Activated CD8-positive, alpha-beta memory T cell treated with anti-CD3 and anti-CD28 coated beads, Interleukin-2, amount 50 U/mL, for 4 hours (primary cell): ENCODE measurements at places on chromosomes 16 and 17.

- DNase-seq = no peak
Measured at GRCh38 chr16:64035337-64035736, 1086.5 kb downstream of the CDH11 start.

DNA sequence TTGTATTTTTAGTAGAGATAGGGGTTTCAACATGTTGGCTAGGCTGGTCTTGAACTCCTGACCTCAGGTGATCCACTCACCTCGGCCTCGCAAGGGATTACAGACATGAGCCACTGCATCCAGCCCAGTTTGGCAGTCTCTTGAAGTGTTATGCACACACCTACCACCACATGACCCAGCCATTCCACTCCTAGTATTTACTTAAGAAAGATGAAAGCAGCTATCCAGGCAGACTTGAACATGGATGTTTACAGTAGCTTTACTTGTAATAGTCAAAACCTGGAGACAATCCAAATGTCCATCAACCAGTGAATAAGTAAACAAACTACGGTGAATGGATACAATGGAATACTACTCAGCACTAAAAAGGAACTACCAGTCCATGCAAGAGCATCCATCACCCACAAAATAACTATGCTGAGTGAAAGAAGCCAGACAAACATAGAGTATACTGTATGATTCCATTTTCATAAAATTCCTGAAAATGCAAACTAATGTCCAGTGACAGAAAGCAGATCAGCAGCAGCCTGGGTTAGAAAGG, 37.8 kb upstream of the RASD1 start:
- no peak for DNase-seq

DNA sequence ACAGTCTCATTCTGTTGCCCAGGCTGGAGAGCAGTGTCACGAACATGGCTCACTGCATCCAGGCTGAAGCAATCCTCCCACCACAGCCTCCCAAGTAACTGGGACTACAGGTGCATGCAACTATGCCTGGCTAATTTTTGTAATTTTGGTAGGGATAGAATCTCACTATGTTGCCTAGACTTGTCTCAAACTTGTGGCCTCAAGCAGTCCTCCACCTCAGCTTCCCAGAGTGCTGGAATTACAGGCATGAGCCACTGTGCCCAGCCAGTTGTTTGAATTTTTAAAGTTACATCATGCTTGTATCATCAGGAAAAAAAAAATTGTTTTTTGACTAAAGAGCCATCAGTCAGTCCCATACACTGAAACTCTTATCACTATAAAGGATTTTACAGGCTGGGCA, 17.1 kb upstream of the VPS4A start:
- no peak for DNase-seq

DNA sequence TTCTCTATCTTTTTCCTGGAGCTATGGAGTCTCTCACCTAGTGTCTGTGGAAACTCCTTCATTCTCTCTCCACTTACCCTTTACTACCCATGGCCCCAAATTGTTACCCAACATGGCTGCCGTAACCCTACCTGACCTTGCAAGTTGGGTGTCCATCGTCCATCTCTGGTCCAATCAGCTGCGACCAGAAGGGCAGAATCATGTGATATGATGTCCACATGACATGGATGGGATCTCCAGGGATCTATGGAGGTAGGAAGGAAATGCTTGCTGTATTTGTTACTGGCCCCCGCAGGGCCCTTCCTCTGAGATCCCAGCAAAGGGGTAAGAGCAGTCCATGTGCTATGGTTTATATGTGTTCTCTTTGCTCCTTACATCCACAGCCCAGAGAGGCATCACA, 8.0 kb upstream of the DRC7 start:
- no peak for DNase-seq

DNA sequence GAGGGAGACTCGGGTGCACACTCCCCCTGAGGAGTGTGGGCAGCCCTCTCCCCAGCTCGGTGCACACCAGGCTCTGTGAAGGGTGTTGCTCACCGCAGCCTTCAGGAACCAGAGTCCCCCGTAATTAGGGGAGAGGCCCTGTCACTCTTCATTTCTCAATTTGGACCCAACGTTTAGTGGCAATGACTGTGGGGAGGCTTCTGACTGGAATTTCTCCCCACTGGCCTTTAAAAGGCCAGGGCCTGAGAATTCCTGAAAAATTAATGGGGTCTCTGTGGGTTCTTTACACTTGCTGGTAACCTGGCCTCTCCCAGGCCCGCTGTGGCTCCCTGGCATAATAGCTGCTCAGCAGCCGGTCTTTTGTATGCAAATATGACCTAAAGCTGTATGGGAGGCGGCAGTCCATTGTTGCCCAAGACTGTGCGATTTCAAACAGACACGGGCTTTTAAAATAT, 209.7 kb downstream of the MSI2 start:
- no peak for DNase-seq

DNA sequence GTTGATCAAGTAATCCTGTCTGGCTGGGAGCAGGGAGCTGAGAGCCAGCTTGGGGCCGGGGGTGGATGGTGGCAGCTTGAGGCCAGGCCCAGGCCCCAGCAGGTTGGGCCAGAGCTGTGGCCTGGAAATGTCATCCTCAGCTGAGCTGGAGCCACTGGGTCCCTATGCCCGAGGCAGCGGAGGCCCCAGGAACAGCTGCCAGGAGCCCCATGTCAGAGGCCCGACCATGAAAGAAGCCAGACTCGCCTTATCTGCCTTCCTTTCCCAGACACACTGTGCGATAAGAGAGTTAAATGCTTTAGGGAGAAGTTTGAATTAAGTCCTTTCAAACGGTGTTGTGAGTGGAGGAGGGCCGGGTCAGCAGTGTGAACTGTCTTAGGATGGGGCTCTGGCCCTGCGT, 3.5 kb downstream of the SMTNL2 start:
- no peak for DNase-seq

DNA sequence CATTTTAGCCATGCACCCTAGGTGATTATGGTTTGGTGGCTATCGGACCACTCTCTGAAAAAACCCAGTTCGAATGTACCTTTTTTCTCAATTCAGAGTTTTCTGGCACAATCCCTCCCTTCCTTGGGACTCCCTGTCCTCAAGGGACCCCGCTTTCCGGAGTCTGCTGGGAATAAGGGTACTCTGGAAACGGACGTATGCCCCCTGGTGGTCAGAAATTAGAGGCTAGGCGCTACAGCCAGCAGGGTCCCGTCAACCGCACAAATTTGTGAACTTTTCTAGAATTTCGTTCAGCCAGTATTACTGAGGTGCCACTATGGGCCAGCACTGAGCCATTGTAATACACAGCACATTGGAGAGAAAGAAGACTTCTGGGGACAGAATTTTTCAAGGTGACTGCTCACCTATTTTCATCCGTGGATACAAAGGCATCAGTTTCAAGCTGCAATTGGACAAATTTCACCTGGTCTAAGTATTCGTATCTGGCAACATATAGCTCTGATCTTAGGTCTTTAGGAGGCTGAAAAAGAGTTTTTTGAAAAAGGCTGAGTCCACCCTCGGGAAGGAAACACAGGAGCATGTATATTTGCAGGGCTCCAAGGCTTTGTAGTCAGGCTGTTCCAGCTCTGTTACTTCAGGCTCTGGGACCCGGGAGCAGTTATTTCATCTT, 27.1 kb upstream of the CRYBA1 start:
- DNase-seq = peak; percentile 69

GRCh38 chr17:64392300-64392699, 1.6 kb upstream of the PECAM1 start:
- no peak for DNase-seq

DNA sequence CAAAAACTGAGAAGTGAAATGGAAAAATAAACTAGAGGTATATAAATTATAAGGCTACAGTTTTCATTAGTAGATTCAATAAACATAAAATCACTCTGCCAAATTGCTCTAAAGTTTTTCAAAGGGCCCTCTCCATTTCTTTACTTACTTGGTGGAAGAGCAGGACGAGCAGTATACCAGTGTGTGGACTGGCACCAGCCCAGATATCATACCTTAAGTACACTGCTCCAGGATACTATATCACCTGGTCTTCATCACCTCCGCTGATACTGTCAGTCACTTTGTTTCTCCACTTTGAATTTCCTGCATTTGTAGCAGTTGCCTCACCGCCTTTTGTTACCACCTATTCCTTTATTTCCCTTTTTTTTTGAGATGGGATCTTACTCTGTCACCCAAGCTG, 37.6 kb downstream of the MAP3K3 start:
- no peak for DNase-seq

DNA sequence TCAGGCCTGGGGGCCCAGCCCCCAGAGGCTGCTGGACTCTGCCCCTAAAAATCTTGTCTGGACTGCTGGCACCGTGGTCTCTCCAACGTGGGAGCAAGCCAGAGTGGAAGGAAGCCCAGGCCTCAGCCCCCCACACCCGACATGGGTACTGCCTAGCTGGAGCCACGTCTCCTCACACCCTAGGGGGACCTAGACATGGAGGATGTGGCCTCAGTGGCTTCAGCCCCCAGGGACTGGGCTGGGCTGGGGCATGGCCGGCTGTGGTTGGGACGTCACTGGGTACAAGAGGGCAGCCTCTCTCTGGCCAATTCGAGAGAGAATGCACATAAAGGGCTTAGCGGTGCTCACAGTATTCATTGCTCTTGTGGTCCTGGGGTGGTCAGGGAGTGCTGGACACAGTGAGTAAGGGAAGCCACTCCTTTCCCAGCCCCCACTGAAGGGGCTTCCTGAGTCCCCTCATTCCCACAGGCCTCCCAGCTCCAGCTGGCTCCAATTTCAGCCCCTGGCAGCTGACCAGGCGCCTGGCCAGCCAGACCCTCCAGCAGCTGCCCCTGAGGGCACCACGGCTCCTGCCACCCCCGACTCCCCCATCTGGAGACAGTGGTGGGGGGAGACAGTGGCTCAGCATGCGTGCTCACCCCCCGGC, 1.1 kb downstream of the CDH15 start:
- DNase-seq = no peak

- no peak for DNase-seq
Measured at GRCh38 chr17:81900181-81900820, 1.7 kb upstream of the NPB start.

DNA sequence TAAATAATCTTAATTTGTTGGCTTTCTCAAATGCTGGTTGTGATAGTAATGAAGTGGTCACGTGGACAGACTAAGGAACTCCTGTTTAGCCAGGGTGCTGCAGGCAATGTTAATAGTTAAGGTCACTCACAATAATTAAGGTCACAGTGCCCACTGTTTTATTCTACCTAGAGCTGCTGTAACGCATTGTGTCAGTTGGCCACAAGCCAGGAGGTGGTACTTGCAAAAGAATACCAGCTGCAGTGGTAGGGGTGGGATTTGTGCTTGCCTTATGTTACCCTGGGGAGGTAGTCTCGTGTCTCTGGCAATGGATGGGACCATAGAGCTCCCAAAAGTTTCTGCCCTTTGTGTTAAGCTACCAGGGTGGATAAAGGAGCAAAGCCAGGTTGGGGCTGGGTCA, 969.1 kb upstream of the CDH8 start:
- no peak for DNase-seq

DNA sequence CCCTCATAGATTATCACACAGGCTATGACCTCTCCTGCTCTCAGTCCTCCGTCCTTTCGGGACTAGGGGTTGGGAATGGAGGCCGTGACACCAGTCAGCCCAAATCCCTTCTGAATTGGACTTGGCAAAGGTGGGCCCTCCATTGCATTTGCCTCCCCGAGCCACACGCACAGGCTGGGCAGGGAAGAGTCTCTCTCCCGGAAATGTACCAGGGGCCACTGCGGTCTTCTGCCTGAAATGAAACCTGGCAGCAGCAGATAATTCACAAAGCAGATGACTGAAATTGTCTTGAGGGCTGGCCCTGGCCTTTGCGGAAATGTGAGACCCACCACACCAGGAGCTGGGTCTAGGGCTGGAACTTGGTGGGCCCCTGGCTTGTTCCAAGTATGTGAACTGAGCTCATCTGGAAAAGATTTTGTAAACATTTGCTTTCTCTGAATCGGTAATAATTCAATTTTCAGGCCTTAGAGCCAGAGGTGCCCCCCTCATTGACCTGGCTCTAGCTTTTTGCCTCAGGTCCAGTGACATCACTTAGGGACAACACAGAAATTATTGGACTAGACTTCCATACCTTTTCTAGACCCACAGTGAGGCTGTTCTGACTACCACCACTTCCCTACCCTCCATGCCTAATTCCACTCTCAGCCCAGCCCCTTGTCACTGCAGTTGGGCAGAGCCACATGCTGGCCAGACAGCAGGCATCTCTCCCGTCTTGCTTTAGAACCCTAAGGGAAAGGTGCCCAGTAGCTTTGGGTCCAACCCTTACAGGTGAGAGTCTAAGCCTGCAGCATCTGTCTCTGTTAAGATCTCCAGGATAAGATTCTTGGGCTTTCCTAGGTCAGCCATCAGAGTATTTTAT, 75.2 kb downstream of the CCDC182 start:
- DNase-seq = no peak

DNA sequence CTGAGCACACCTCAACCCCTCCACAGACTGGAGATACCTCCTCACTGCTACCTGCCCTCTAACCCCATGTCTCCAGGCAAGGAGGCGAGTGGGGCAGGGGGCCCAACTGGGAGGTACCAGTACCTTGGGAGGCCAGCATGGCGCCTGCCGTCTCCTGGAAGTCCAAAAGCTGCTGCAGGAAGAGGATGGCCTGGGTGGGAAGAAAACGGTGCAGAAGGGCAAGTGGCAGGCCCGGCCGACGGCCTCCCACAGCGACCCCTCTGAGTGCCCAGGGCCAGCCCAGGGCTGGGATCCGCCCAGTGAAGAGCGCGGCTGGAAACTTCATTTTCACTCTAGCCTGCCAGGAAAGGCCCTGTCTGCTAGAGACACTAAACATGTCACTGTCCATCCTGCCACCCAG, 8.5 kb downstream of the ZACN start:
- no peak for DNase-seq

DNA sequence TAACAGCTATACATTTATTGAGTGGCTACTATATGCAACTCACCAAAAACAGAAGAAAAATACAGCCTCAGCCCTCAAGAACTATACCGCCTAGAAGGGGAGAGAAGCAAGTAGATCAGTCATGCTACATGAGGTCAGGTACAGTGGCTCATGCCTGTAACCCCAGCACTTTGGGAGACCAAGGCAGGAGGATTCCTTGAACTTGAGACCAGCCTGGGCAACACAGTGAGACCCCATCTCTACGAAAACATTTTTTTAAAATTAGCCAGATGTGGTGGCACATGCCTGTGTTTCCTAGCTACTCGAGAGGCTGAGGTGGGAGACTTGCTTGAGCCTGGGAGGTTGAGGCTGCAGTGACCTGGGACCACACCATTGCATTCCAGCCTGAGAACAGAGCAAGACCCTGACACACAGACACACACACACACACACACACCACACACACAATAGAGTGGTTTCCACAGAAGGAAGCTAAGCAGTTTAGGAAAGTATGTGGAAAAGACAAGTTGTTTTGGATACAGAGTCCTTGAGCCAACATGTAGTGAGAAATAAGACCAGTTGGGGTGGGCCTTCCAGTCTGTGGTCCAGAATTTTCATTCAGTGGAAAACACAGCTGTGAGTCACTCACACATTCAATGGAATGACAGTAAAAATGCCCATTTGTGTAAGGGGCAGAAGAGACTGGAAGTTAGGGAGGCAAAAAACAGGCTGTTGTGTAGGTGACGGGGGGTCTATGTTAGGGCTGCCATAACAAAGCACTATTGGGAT, 10.7 kb upstream of the SNTB2 start:
- no peak for DNase-seq

- peak; percentile 34 for DNase-seq
Measured at GRCh38 chr16:1612320-1613111, at the start of gene CRAMP1. TSS of gene CRAMP1 (plus strand) at chr16:1612360. CDS start at chr16:1614640, 2,280 bp downstream.
